Activated T-helper 1 cell treated with anti-CD3 and anti-CD28 coated beads, Interleukin-12 subunit alpha, Interleukin-12 subunit beta, Interleukin-2, Interleukin-4 antibody, amounts not matched to agents 30 ng/mL and 10 ng/mL and 1 ng/mL, durations not matched to agents 14 hours and 24 hours and 36 hours (primary cell): ENCODE measurements at places on chromosomes 2 and 18.

- H3K36me3 ChIP-seq = peaks cover 1% of the 10 kb centered on the region
- H3K4me3 ChIP-seq = no peak overlapping the region
- no peak for DNase-seq
- H3K27me3 ChIP-seq = peaks cover 3% of the 10 kb centered on the region
Observed at GRCh38 chr2:135471106-135471505, 59.9 kb downstream of the ZRANB3 start.

DNA sequence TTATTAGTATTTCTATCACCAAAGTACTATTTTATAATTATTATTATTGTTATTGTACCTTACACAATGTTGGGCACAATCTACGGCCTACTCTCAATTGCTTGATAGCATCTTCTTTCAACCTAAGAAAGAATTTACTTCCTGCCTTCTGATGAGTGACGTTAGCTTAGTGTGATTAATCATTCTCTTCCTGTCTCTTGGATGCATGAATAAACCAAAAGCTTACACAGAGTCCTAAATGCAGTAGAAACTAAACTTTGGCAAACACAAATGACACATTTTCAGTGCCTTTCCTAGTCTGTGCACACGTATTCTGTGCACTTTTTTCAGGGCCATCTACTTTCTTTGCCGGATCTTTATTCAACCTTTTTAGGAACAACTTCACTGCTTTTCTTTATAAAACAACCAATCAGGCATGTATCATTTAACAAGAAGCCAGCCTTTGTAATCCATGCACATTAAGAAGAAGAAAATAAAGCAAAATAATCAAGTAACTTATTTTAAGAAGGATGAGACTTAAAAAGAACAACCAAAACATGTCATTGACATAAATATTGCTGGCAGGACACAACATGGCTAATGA, 19.1 kb downstream of the TRAK2 start:
- peaks cover 33% of the 10 kb centered on the region for H3K36me3 ChIP-seq
- H3K4me1 ChIP-seq = peaks cover 35% of the 10 kb centered on the region
- no peaks in the 10 kb centered on the region for H3K27me3 ChIP-seq
- no peak for DNase-seq
- peak overlapping the region; percentile 57 for H3K4me3 ChIP-seq

- H3K36me3 ChIP-seq = no peaks in the 10 kb centered on the region
- H3K4me3 ChIP-seq = no peak overlapping the region
- no peaks in the 10 kb centered on the region for H3K27me3 ChIP-seq
- no peak for DNase-seq
- no peaks in the 10 kb centered on the region for H3K4me1 ChIP-seq
Observed at GRCh38 chr18:30595942-30596341, 446.6 kb downstream of the DSC3 start.

GRCh38 chr2:215149060-215149459, 10.6 kb upstream of the ABCA12 start:
- no peaks in the 10 kb centered on the region for H3K4me1 ChIP-seq
- H3K36me3 ChIP-seq = no peaks in the 10 kb centered on the region
- H3K27ac ChIP-seq = no peak overlapping the region
- H3K27me3 ChIP-seq = no peaks in the 10 kb centered on the region

DNA sequence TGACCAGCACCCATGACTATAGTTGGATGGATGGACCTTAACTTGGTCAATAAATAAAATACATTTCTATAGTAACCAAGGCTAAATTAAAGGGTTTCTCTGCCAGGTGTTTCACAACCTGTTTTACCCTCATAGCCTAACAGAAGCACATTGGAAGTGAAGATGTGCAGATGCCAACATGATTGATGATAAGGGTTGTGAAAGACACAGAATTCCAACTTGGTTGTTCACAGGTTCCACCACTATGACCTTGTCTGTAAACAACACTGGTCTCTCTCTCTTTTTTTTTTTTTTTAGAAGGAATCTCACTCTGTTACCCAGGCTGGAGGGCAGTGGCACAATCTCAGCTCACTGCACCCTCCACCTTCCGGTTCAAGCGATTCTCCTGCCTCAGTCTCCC, 37.5 kb upstream of the PTH2R start:
- H3K36me3 ChIP-seq = peaks cover 2% of the 10 kb centered on the region
- H3K4me3 ChIP-seq = no peak overlapping the region
- H3K4me1 ChIP-seq = no peaks in the 10 kb centered on the region
- H3K27me3 ChIP-seq = peaks cover 8% of the 10 kb centered on the region
- no peak overlapping the region for H3K27ac ChIP-seq

DNA sequence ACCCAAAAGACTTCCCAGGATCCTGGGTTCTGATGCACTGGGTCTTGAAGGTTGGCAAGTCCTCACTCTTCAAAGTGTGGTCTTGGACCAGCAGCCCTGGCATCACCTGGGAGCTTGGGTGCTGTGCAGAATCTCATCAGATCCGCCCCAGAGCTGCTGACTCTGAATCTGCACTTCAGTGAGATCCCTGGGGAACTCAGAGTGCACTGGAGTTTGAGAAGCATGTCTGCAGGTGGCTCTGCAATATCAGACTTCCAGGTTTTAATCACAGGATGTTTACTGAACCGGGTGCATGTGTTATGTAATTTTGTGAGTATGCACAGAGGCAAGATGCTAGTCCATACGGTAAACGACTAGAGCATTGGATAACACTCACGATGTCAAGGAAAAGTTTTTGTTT, 58.0 kb upstream of the BOD1L2 start:
- no peaks in the 10 kb centered on the region for H3K36me3 ChIP-seq
- peaks cover 17% of the 10 kb centered on the region for H3K4me1 ChIP-seq
- H3K4me3 ChIP-seq = no peak overlapping the region
- H3K27me3 ChIP-seq = peaks cover 6% of the 10 kb centered on the region
- DNase-seq = no peak

DNA sequence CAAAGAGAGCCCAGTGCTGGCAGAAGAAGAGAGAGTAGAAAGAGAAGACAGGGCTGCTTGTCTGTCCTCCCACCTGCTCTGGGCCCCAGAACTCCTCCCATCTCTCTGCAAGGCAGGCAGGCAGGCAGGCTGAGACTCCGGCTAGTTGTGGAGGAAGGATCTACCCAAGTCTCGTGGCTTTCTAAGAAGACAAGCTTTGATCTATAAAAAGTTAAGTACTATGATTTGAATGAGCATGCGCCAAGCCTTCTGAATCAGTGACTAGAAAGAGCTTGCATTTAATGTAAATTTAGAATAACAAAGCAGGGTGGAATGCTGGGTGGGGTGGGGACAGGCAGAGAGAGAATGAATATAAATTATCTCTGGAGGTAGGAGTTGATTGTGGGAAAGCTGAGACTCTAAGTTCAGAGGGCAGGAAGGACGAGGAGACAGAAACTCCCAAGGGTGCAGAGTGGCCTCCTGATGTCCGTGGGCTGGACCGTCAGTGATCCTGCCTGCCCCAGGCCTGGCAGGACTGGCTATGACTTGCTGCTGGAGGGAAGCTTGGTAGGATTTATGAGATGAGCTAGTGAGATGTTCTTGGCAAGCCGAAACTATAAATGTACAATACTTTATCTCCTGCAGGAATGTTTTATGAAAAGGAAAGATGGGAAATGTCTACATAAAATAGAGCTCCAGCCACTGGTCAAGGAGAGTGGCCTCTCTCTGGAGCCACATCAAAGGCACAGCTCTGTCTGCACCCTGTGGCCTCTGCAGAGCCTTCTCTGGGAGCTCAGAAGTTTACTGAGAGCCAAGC, 447.5 kb downstream of the TNS1 start:
- no peak overlapping the region for H3K4me3 ChIP-seq
- H3K4me1 ChIP-seq = no peaks in the 10 kb centered on the region
- DNase-seq = no peak
- no peaks in the 10 kb centered on the region for H3K36me3 ChIP-seq
- H3K27me3 ChIP-seq = peaks cover 2% of the 10 kb centered on the region

- H3K36me3 ChIP-seq = no peaks in the 10 kb centered on the region
- no peak overlapping the region for H3K4me3 ChIP-seq
- no peaks in the 10 kb centered on the region for H3K4me1 ChIP-seq
- DNase-seq = no peak
- H3K27ac ChIP-seq = no peak overlapping the region
Observed at GRCh38 chr18:2839202-2839601, 7.6 kb upstream of the EMILIN2 start.

GRCh38 chr2:178420463-178420999, 30.4 kb downstream of the PRKRA start:
- H3K27me3 ChIP-seq = no peaks in the 10 kb centered on the region
- peaks cover 29% of the 10 kb centered on the region for H3K4me1 ChIP-seq
- H3K4me3 ChIP-seq = no peak overlapping the region
- peaks cover 22% of the 10 kb centered on the region for H3K36me3 ChIP-seq

DNA sequence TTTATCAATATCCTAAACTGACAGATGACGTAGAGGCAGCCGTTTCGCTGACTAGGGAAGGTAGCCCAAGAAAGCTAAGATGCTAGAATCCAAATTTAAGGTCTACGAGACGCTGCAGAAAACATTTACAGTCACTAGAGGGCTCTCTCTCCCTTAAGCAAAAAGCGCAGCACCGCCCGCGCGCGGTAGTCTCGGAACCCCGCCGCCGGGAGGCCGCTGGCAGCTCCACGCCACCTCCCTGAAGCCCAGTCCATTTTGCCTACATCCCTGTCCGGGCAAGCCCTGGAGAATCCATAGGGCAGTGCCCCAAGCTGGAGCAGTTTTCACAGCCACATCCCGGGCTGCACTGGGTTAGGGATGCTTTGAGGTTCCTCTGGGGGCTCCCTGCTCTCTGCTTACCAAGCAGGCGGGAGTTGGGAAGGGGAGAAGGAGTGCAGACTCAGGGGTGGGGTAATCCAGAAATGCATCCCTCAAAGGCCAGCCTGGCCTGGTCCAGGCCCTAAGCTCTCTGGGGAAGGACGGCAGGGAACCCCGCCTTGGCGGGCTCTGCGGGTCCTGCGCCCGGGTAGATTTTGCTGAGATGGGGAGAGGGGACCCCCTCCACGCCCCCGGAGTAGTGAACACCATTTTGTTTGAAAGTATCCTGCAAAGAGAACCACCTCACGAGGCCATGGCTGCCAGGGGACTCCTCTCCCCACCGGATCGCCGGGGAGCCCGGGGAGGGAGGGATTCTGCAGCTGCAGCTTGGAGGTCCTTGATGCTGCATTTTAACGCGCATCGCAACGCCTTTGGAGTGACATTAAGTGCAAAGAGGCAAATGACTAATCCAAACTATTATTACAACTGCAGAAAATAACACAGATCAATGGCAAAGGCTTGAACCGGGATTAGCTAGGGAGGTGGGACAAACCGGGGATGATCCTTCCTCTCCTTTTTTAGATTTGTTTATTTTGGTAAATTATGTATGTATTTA, 1.3 kb upstream of the DPYSL5 start:
- H3K27ac ChIP-seq = peak overlapping the region; percentile 50
- H3K4me1 ChIP-seq = no peaks in the 10 kb centered on the region
- peaks cover 47% of the 10 kb centered on the region for H3K27me3 ChIP-seq
- H3K4me3 ChIP-seq = peak overlapping the region; percentile 65
- no peaks in the 10 kb centered on the region for H3K36me3 ChIP-seq
- DNase-seq = peak; percentile 50

GRCh38 chr2:218323526-218324472, 31.5 kb upstream of the TMBIM1 start:
- peaks cover 20% of the 10 kb centered on the region for H3K27me3 ChIP-seq
- no peak overlapping the region for H3K27ac ChIP-seq
- peak overlapping the region; percentile 84 for H3K4me3 ChIP-seq
- DNase-seq = no peak

- H3K4me1 ChIP-seq = peaks cover 77% of the 10 kb centered on the region
- no peak for DNase-seq
- H3K27ac ChIP-seq = no peak overlapping the region
- H3K27me3 ChIP-seq = no peaks in the 10 kb centered on the region
- H3K36me3 ChIP-seq = peaks cover 2% of the 10 kb centered on the region
- H3K4me3 ChIP-seq = no peak overlapping the region
Observed at GRCh38 chr2:101766871-101767739, 69.6 kb downstream of the MAP4K4 start.

- H3K27ac ChIP-seq = no peak overlapping the region
- no peak overlapping the region for H3K4me3 ChIP-seq
- no peaks in the 10 kb centered on the region for H3K4me1 ChIP-seq
- H3K27me3 ChIP-seq = peaks cover 40% of the 10 kb centered on the region
- H3K36me3 ChIP-seq = no peaks in the 10 kb centered on the region
- DNase-seq = no peak
Observed at GRCh38 chr2:168926621-168927386, 25.7 kb downstream of the G6PC2 start.
